BJ (cell line): ENCODE measurements at places on chromosomes 12 and 14.

DNA sequence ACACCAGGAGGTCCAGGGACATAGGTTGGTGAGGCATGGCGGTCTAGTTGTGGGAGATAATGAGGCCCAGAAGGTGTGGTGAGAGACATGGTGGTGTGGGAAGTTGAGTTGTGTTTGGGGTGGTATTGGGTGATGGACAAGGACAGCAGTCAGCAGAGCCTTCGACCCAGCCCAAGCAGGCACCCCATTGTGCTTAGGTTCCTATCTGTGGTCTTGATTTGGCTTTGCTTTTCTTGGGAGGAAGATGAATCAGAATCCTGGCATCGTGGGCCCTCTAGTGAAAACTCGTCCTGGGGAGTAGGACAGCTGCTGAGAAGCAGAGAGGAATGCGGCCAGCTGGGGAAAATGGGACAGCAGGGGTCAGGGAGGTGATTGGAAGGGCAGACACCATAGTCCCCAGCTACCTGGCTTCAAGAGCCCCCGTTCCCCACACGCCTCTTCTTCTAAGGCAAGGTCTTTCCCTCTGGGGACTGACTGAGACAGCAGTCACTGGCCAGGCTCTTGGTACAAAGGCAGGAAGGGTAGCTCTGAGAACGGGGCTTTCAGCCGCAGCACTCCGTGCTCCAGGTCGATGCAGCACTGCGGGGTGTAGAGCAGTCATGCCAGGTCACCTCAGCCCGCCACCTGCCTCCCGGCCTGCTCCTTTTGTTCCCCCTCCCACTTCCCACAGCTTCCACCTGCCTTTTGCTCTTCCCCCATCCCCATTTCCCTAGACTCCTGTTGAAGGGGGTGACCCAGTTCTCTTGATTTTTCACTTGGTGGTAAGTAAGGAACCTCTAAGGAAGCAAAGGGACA lies 7.9 kb downstream of the NRIP2 start:
- no peak for DNase-seq

DNA sequence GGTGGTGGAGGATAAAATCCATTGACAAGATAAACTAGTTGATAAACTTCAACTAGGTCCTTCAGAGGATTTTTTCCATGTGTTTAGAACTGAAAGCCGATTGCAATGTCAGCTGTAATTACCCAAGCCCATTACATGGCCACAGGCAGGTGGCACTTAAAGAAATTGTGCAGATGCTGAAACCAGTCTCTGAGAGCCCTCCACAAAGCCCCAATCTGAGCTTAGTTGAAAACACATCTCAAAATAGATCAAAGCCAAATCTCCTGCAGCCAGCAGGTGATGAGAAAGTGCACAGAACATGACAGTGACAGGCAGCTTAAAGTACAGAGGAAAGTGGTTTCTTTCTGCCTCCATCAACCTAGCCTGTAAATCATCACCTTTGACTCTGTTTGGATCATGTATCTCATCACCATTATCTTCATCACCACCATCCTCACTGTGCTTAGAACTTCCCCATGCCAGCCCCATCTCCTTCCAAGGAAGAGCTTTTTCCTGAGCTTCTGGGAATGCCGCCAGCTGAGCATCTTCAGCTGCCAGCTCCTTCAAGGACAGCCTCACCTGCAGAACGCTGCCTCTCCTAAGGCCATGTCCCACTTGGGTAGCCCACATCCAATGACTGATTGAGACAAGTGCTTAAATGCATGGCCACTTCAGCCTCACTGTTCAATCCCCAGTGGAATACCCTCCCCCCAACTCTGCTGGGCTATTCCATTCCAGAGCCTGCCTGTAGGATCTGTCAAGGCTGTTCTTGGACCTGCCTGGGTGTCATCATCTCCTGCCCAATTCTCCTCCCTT lies 219.5 kb upstream of the TMEM132C start:
- DNase-seq = no peak

- DNase-seq = peak; percentile 41
Observed at GRCh38 chr12:26704684-26705460, 128.1 kb downstream of the ITPR2 start.

DNA sequence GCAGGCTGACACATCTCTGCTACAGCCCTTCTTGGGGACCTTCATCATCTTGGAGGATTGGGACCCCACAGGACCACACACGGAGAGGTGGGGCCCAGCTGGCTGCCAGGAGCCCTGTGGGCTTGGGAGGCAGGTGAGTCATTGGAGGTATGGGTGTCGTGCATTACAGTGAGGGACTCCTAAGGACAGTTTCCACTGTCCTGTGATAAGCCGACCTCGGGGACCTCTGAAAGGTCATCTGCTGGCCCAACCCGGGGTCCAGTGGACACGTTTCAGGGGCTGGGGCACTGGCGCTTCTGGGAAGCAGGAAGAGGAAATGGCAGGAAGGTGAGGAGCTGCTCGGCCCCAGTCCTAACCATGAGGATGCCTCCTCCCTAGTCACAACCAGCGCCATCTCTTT lies 238.0 kb downstream of the BCL11B start:
- DNase-seq = no peak

- DNase-seq = no peak
Observed at GRCh38 chr12:1949771-1950470, 31.5 kb upstream of the CACNA2D4 start.

GRCh38 chr12:54549774-54550451 lies 512 bp downstream of the PDE1B start:
- DNase-seq = no peak

DNA sequence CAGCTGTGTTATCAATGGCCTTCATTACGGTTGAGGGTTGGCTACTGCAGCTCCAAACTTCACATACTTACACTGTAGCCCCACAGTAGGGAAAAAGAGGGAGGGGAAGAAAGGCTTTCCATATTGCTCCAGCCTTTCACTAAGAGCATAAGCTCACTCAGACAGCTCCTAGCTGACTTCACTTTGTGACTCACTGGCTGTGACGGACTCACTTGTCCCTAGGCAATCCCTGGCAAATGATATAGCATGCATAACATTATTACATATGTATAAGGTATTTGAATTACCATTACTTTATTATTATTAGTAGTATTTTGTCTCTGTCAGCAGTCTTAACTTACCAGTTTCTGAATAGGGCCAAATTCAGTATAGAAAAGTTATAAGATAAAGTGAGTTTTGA lies 350.7 kb downstream of the RMST start:
- DNase-seq = no peak

- no peak for DNase-seq
Observed at GRCh38 chr12:113889076-113889475, 77.0 kb downstream of the RBM19 start.

- peak; percentile 50 for DNase-seq
Observed at GRCh38 chr14:50520947-50521815, 11.2 kb downstream of the MAP4K5 start.

DNA sequence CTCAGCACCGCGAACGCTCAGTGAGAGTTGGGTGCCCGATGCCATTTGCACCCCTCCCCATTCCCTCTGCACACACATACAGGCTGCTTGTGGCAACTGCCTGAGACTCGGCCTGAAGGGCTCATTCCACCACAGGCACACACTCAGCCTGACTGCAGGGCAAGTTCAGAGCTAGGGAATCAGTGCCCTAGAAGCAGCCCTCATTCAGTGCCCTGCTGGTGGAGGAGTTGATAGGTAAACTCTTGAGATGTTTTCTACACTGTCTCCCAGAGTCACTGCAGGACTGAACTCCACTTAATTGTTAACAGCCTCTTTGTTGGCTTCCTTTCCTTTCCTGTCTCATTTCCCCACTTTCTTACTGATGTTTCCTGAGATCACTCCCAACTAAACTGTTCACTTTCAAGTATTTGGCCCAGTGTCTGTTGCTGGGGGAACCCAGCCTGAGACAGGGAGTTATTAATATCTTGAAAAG lies 16.9 kb downstream of the PPP1R36 start:
- DNase-seq = no peak

DNA sequence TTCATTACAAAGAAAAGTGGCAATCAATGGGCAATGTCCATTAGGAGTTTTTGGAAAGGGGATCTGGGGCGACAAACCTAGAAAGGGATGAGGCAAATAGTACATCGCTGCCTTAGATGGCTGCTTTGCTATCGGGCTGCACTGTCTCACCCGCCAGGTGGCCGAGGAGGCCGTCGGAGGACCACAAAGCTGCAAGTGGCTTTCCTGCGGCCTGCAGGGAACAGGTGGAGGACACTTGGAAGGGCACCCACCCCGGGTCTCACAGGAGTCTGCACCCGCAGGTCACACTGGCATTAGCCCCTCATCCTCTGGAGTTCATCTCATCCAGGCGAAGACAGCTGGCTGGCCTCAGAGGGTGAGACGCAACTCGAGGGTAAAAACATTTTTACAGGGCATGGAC lies 1392.5 kb downstream of the AACS start:
- DNase-seq = no peak

GRCh38 chr14:68701001-68701741 lies 91.7 kb downstream of the ZFP36L1 start:
- no peak for DNase-seq
